ENCODE measurements at places on chromosomes 16 and 17.

DNA sequence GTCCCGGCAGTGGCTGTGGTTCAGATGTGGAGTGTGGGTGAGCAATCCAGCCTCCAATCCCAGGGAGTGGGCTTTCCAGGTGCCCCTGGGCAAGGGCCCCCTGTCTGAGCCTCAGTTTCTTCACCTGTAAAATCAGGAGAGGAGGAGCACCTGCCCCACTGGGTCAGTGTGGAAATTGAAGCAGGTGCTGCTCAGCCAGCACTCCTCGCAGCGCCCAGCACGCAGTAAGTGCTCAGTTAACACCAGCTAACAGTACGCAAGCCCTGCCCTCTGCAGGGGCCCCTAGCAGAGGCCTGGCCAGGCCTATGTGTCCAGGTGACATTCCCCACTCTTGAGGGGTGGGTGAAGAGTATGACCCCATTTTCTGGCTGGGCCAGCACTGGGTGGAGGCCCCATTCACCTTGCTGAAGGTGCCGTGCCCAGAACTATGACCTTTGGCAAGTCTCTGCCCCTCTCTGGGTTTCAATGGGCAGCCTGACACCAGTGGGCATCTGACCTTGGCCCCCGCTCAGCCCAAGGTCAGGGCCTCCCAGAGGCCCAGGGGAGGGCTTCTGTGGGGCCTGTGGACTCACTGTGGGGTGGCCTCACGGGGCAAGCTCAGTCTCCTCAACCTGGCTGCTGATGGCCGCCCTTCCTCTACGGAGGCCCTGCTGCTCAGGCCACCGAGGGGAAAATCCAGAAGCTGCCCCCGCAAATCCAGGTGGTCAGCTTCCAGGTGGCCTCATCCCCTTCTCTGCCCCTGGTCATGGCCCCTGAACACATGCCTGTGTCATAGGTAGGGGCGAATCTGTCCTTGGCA is 2.5 kb downstream of the MTSS2 start:
- DNase-seq: no peak

DNA sequence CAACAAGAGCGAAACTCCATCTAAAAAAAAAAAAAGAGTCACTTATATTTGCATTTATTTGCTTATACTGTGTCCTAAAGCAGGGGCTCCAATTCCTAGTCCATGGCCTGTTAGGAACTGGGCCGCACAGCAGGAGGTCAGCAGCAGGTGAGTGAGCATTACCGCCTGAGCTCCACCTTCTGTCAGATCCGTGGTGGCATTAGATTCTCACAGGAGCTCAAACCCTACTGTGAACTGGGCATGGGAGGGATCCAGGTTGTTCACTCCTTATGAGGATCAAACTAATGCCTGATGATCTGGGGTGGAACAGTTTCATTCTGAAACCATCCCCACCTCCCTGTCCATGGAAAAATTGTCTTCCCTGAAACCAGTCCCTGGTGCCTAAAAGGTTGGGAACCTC is 24.9 kb downstream of the ITGB3 start:
- DNase-seq: no peak

- DNase-seq: peak; percentile 28
Measured at GRCh38 chr17:82917699-82918345, 78.0 kb upstream of the ZNF750 start.

- no peak for DNase-seq
Measured at GRCh38 chr16:84183572-84183875, 3.3 kb downstream of the TAF1C start.

DNA sequence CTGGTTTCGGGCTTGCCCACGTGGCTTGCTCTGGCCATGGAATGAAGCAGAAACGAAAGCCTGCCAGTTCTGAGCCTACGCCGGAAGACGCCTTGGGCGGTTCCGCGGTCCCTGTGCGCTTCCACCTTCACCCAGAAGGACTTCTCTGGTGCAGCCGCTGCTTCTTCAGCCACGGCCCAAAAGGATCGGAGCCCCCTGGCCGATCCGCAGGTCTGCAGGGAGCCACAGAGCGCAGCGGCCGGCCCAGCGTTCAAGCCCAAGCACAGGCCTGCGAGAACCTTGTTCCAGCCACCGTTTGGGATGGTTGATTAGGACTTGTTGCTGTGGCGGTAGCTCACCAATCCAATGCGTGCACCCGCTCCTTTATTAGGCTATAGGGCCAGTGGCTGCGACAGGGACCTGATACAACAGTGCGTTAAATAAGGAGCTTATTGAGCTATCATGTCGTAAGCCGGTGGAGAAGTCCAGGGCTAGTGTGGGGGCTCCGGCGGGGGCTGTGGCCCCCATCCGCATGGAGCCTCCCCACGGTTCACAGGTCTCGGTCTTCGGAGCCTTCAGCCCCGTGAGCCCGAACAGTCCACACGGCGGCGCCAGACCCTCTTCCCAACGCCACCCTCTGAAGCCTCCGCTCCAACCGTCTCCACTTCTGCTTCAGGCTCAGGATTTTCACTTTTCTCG is 10.2 kb upstream of the MPP2 start:
- DNase-seq: peak; percentile 19

- DNase-seq: no peak
Measured at GRCh38 chr17:28553000-28553505, 629 bp upstream of the UNC119 start.

- no peak for DNase-seq
Measured at GRCh38 chr17:79678091-79678735, 52.5 kb upstream of the ENPP7 start.

DNA sequence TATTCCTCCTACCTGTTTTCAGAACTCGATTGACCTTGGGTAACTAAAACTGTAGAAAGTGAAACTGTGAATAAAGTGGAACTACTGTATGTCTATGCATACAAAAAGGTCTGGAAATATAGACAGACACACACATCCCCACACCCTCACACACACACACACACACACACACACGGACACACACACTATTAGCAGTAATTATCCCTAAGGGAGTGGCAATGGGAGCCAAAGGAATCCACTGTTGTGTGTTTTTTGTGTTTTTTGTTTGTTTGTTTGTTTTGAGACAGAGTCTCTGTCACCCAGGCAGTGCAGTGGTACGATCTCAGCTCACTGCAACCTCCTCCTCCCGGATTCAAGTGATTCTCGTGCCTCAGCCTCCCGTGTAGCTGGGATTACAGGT is 26.6 kb upstream of the SRCIN1 start:
- DNase-seq: no peak

DNA sequence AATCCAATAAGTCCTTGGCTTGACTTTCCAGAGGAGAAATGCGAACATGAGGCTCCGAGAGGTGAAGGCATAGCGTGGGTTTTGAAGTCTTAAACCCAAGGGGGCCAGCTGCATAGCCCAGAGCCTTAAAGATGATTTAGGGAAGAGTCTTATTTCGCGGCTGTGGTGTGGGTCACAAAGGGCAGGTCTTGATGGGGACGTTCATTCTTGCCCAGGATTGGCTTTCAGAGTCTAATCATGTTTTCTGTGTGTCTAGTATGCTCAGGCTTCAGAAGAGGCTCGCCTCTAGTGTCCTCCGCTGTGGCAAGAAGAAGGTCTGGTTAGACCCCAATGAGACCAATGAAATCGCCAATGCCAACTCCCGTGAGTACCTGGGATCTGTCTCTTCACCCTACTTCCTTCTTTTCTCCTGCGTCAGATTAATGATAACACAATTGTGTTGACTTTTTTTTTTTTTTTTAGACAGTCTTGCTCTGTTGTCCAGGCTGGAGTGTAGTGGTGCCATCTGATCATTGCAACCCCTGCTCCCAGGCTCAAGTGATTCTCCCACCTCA is 951 bp downstream of the RPL19 start:
- no peak for DNase-seq

DNA sequence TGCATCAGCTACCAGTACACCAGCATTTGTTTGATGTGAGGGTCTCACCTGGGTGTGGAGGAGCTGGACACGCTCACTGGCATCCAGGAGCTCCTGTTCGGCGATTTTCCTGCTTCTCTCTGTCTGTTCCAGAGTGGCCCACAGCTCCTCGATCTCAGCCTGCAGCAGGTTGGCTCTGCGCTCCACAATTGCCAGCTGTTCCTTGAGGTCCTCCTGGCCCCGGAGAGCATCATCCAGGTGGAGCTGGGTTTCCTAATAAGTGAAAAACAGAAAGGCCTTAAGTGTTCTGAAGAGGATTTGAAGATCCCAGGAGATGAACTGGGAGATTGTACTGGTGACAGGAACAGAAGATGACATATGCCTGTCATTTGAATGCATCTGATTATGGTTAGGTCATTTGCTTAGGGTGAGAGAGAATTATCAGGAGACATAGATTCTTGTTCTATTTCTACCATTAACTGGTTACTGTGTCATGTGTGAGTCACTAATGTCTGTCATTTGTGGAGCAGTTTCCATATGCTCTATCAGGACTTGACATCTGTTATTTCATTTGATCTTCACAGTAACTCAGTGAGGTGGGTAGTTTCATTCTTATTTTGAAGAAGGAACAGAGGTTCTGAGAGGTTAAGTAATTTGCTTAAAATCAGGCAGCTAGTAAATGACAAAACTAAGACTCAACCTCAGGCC is 21.5 kb upstream of the MYH13 start:
- DNase-seq: no peak

- DNase-seq: no peak
Measured at GRCh38 chr17:42141382-42141781, 13.4 kb downstream of the RAB5C start.

DNA sequence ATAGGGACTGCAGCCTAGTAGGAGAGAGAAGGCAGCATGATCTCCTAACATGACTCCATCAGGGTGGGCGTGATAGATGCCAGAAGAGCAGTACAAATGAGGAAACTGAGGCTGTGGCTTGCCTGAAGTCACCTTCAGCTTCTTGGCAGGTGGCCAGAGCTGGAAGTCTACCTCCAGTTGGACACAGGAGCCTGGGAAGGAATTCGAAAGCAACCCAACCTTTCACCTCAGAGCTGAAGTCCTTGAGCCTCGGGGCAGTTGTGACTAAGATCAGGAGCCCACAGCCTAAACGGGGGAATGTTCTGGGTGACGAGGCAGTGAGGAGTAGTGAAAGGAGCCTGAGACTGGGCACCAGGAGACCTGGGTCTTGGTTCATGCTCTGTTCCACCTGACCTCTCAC is 9.4 kb upstream of the SLC52A1 start:
- DNase-seq: no peak

DNA sequence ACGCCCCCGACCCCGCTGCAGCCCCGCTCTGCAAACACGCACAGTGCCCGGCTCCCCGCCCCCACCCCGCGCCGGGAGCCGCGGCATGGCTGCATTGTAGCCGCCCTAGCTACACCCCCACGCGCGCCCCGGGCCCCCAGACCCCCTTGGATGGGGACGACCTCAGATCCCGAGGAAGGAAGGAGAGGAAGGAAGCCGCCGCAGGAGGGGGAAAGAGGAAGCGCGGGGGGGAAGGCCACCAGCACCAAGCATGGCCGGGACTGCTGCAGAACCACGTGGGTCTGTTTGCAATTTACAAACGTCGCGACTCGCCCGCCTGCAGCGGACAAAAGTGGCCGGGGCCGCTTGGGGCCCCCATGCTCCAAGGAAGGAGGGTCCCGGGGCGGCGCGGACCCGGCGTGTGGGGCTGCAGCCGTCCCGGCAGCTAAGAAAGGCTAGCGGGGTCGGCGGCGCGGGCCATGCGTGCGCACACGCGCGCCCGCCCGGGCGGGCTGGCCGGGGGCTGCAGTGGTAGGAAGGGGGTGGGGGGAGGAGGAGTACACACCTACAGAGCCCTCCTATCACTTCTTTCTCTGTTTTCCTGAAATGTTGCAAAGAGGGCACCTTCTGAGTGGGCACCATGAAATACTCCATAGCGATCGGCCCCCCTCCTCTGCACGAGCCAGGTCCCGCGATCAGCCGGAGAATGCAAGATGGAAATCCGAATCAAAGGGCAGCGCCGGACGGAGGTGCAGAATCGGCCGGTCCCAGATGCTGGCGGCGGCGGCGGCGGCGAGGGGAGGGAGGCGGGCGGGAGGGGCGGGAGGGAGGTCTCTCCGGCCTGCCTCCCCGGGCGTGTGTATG is 488 bp downstream of the TFAP4 start:
- no peak for DNase-seq

GRCh38 chr16:25691519-25692091 is at the start of gene HS3ST4:
Gene HS3ST4 (plus strand): TSS chr16:25691959.
- DNase-seq: no peak

DNA sequence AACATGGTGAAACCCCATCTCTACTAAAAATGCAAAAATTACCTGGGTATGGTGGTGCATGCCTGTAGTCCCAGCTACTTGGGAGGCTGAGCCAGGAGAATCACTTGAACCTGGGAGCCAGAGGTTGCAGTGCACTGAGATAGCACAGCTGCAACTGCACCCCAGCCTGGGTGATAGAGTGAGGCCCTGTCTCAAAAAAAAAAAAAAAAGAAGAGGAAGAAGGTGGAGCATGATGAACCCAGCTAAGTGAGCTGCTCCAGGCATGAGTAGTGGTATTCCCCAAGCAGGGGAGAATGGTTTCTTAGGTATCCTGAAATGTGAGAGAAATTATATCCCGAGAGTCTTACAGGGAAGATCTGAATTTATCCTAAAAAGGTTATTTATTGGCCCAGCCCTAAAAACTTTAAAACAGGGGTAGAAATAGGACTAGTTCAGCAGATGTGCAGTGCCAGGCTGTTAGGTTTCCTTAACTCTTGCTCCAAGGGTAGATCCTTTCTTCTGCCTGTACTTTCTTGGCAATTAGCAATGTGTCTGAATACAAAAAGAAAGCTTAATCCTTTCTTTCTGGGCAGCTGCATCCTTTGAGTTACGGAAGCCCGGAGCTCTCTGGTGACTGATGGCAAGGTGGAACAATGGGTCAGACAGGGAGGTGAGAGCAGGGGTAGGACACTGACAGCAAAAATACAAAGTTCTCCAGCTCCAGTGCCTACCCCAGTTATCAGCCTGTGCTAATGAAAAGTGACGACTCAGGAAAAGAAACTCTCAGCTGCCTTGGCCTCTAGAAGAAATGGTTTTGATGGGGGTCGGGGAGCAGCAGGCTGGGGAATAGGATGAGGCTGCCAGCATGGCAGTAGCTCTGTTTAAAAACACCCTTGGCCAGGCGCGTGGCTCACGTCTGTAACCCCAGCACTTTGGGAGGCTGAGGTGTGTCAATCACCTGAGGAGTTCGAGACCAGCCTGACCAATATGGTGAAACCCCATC is 36.5 kb upstream of the TOB1 start:
- DNase-seq: no peak

DNA sequence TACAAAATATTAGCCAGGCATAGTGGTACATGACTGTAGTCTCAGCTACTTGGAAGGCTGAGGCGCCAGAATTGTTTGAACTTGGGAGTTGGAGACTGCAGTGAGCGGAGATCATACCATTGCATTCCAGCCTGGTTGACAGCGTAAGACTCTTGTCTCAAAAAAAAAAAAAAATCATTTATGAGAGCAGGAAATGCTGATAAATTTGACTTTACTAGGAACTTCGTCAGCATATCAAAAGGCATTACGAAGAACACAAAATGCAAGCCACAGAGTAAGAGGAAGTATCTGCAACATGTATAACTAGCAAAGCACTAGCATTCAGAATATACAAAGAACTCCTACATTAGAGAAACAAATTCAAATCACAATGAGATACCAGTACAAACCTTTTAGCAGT is 279.3 kb downstream of the ZFHX3 start:
- DNase-seq: no peak
